NCI-H1092 (cell line): ENCODE measurements at places on chromosomes 11 and 22.

GRCh38 chr11:60855726-60856633 is at the start of gene PTGDR2:
PTGDR2 (minus strand) TSS chr11:60855950; CDS start chr11:60853722, 2,228 bp downstream.
- no peak for DNase-seq

DNA sequence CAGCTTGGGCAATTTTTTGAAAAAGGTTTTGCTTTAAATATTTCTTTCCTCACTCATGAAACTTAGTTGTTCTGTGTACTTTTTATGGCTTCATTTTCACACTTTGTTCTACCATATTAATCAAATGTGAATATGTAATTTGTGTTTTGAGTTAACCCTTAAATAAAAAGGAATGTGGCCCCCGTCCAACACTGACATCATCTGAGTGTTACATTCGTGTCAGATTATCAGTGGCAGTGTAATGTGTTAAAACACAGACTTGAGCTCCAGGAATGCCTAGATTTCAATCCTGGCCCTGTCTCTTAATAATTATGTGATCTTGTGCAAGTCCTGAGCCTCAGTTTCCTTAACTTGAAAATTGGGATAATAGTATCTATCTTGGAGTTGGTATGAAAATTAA is 5.6 kb downstream of the RTN3 start:
- DNase-seq: no peak

DNA sequence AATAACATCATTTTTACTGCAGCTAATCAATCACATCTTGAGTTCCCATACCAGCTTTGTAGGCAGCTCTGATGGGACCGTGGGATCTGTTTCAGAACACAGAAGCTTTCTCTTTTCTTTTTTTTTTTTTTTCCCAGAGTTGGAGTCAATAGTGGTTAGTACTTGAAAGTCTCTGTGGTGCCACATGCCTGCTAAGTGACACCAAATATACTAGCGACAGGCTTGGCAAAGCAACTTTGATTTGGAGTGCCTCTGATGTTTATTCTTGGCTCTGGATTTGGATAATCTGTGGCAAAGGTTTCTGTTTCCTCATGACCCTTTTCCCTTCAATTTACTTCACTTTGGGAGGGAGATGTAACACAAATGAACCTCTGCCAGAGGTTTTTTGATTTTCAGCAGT is 681.4 kb upstream of the TENM4 start:
- DNase-seq: no peak

DNA sequence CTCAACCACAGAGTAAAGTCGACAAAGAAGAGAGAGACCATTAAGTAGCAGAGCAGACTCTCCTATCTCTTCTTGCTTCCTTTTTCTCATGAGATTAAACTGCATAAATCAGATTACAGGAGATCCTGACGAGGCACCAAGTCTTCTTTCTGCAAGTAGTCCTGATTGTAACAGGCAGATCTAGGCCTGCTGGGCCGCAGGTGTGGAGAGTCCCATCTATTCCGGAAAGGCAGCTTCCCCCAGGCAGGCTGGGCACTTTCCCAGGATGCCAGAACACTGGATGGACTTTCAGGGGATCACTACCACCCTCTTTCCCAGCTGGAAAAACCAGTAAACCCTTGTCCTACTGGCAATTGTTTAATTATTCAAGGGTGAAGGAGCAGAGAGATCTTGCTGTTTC is 173.0 kb upstream of the CADM1 start:
- DNase-seq: no peak

DNA sequence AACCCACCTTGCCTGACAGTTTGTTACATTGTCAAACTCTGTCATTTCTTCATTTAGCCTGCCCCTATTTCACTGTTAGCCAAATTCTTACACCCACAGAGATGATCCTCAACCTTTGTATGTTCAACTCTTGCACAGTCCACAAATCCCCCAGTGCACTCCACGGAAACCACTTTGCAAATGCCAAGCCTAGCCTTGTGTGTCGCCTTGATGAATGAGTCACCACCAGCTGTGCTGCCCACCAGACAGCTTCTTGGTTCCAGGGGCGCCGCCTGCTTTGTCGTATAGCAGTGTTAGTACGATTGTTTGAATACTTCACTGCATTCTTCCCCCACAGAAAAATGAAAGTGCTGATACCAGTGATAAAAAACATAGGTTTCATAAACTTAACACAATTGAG is 686.3 kb downstream of the NTM start:
- DNase-seq: no peak

- DNase-seq: no peak
Measured at GRCh38 chr11:122214567-122214966, 98.6 kb upstream of the BLID start.

DNA sequence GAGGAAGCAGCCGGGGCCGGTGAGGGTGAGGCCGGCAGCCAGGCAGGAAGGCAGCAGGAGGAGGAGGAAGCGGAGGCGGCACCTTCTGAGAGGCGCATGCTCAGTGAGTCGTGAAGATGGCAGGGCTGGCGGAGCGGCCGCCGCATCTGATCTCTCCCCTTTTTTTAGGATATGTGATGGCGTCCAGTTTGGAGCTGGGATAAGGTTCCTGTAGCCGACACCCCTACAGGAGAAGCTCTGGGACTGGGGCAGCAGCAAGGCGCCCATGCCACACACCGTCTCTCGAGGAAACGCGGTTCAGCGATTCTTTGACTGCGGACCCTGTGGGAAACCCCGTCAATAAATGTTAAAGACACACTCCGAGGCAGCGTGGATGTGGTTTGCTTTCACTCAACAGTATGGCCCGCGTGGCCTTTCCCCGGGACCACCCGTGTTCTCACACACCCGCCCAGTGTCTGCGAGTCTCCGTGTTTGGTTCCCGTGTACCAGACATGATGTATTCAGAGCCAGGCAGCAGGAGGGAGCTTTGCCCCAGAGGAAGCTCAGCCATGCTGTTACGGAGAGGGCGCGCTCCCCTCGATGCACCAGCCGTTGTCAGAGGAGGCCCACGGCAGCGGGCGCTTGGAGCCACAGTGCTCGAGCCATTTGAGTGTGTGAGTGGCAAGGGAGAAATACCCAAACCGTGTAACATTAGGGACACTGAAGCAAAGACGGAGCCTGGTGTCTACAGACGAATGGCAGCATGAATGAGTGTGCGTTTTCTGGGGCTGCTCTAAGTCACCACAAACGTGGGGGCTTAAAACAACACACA is 27.7 kb upstream of the PARVB start:
- no peak for DNase-seq

- no peak for DNase-seq
Measured at GRCh38 chr11:66264914-66265313, 3.5 kb upstream of the RAB1B start.
